ENCODE measurements at places on chromosomes 5 and 9.

DNA sequence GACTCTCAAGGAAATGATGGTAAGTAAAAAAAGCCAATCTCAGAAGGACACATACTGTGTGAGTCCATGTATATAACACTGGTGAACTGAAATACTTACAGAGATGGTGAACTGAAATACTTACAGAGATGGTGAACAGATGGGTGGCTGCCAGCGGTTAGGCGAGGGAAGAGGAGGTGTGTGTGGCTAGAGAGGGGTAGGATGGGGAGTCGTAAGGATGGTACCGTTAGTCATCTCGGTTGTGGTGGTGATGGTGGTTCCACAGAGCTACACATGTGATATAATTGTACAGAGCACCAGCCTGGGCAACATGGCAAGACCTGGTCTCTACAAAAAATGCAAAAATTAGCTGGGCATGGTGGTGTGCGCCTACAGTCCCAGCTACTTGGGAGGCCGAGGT lies 113.6 kb upstream of the RAPGEF1 start:
- DNase-seq: no peak

GRCh38 chr9:121225240-121225639 lies 23.6 kb upstream of the RAB14 start:
- no peak for DNase-seq

GRCh38 chr9:130174025-130174424 lies 1.8 kb downstream of the NCS1 start:
- no peak for DNase-seq

- no peak for DNase-seq
These were observed 92.0 kb upstream of the RAI14 start for GRCh38 chr5:34563931-34564709.

DNA sequence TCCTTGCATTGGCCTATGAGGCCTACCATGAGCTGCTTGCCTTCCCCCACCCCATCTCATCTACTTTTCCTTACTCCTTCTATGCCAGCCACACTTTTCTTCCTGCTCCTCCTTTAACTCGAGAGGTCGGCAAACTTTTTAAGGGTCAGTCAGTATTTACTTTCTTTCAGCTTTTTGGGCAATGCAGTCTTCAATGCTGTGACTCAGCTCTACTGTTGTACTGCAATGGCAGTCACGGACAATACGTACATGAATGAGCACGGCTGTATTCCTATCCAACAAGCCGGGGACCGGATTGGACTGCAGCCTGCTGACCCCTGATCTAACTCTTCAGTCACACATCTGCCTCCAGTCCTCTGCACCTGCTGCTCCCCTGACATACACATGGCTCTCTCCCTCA lies 602 bp upstream of the ACTL7A start:
- DNase-seq: no peak

GRCh38 chr5:41154491-41154890 lies 58.8 kb downstream of the C6 start:
- no peak for DNase-seq

GRCh38 chr5:150361301-150361700 lies 3.8 kb downstream of the TCOF1 start:
- DNase-seq: no peak

DNA sequence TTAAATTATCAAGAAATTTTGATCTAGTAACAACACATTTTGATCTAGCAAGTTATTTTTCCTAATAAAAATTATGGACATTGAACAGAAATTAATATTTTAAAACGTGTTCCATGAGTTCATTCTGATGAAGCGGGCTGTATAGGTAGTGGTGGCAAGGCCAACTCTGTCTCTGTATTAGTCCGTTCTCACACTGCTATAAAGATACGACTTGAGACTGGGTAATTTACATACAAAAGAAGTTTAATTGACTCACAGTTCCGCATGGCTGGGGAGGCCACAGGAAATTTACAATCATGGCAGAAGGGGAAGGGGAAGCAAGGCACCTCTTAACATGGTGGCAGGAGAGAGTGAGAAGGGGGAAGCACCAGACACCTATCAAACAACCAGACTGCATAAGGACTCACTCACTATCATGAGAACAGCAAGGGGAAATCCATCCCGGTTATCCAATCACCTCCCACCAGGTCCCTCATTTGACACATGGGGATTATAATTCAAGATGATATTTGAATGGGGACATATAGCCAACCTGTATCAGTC lies 61.2 kb downstream of the TMEM232 start:
- no peak for DNase-seq

DNA sequence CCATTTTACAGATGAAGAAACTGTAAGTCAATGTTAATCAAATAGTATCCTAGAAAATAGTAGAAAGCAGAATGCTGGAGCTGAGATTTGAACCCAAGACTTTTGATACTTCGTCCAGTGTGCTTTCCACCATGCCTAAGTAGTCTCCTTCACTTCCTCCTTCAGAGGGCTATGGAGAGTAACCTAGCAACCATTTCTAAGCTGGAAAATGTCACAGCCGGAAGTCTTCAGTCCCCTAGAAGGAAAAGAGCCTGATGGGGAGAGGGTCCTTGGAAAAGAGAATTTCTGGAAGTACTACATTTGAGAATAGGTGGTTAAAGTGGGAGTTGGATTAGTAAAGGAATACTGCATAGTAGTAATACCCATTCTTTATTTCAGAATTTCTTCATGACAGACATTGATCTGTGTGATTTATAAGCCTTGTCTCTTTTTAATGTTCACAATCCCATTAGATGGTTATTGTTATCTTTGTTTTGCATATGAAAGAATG lies 32.7 kb downstream of the PCDHAC2 start:
- no peak for DNase-seq

DNA sequence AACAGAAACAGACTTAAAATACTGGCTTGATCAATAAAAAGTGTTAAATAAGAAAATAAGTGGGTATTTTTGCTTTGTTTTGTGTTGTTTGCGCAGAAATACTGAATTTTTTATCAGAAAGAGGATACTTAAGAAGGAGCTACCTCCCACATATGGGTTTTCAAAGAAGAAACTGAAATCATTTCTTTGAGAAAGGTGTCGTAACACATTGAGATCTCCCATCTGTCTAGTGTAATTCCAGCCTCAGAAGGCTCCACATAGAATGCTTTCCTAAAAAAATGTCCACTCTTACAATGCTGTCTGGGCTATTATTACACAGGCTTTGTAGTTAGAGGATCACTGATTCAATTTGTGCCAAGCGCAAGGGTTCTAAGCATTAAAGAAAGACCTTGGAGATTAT lies 226.2 kb downstream of the EPB41L4A start:
- DNase-seq: no peak

- no peak for DNase-seq
These were observed 518 bp downstream of the SPRY4 start for GRCh38 chr5:142324136-142324870.

DNA sequence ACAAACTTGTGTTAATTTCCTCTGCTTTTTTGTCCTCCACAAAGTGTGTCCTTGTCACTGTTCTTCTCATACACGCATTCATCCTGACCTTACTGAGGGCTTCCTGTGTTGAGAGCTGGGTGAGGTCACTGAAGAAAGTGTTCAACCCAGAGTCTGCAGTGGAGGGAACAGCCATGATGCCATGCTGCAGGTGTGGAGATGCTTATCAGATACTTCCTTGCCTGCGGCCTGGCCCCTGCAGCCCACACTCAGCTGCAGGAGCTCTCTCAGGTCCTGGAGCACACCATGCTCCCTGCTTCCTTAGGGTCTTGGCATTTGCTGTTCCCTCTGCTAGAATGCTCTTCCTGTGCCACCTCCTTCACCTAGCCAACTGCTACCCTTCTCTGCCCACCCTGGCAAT lies 108.1 kb upstream of the SPRY4 start:
- DNase-seq: no peak

DNA sequence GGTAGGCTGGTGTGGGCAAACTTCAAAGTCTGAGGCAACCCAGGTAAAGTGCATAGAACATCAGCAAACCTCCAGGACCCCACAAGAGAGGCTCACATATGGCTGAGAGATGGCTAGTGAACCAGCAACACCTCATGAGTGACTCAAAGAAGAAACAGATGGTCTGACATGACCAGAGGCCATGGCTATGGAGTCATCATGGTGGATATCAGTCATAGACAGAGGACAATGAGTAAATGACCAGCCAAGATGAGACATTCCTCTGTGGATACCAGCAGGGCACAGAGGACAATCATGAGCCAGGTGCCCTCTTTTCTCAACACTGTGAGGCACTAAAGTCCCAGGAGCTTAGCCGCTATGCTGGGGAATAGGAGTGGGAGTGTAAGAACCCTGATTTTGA lies 180.8 kb downstream of the RASEF start:
- no peak for DNase-seq

GRCh38 chr5:64164166-64164565 lies 1.5 kb upstream of the RNF180 start:
- no peak for DNase-seq

DNA sequence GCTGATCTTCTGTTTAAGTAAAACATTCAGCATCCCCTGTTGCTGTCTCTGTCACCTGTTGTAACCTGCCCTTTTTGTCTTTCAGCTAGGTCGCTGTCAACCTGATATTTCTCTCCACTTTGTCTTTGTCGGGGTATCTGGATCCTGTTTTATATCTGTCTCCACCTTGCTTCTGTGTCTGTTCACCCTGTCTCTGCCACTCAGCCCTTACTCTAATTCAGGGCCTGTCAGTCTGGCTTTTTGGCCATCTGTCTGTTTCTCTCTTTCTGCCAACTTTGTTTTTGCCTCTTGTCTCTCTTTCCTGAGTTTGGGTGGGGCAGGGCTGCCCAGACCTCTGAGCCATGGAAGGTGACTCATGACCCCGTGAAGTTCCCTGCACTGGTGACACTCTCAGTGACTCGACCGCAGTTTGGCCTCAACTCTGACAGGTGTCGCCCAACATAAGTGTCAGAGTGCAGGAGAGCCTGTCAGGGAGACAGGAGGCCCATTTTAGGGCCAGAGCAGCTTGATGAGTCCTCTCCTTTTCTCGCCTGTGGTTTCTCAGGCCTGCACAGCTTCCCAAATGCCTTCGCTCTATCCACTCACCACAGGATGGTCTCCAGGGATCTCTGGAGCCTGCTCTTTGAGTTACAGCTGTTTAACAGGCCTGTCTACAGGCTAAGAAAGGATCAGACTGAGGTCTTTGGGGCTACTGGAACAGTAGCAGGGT lies 868 bp downstream of the ZBTB43 start:
- no peak for DNase-seq

DNA sequence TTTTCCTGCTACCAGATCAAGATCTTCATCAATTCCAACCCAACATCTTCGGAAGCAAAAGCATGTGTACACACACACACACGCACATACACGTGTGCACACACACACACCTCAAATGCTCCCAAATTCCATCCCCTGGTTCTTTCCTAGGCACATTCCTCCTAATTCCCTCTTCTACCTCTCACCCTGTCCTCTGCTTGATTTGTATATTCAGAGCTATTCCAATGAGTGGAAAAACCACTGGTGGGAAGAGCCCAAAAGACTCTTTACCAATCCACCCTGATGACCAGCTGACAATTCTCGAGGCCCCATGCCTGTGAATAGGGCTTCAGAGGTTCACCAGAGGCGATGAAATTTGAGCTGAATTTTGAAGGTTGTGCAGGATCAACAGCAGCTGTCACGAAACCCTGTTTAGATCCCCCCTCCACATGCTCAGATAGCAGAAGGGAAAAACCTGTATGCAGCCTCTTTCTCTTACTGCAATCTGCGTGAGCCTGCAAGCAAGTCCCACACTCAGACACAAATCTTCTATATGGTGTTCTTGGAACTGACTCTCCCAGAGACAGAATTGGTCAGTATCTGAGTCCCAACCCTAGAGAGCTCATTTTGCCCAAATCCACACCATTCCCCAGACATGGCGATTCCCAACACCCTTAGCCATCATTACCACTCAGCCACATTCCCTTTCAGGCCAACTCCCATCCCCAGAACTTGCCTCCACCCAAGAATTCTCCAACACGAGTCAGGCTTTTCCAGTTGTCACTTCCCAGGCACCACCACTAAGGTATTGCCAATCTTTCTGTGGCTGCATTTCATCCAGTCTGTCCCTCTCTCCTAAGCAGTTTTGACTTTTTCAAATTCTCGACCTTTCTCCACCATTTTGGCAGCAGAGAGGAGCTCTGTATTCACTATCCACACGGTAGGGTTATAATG lies 4.3 kb upstream of the TRIO start:
- DNase-seq: no peak

DNA sequence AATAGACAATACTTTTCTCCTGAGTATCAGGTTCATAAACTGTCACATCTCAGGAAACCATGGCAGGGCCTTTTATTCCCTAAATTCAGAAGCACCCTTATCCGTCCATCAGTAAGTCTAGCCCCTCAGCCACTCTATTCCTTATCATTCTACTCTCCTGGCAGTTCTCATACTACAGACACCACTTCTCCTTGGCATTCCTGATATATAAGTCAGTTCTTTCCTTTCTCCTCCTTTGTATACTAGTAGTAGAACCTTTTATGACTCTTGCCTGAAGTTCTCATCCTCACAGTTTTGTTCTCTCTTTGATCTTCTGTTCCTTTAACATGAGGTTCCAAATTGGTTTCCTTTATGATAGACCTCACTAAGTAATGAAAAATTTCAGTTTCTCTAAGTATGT lies 29.3 kb downstream of the GRAMD2B start:
- DNase-seq: no peak

DNA sequence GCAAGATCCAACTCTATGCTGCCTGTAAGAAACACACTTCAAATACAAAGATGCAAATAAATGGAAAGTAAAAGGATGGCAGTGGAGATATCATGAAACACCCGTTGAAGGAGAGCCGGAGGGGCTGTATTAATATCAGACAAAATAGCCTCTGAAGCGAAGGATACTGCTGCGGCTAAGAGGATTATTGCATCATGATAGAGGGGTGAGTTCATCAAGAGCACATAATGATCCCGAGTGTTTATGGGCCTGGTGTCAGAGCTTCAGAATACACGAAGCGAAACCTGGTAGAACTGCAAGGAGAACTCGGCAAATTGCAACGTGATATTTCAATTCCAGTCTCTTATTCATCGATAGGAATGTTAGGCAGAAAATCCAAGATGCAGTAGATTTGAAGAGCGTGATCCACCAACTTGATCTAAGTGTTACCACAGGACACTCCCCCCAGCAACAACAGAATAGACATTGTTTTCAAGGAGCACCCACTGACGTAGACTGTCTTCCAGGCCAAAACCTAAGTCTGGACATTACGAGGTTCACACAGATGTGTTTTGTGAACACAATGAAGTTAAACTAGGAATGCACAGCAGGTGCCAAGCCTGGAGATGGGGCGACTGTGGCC lies 27.7 kb upstream of the QSOX2 start:
- no peak for DNase-seq

- no peak for DNase-seq
These were observed 62.4 kb upstream of the FSD1L start for GRCh38 chr9:105385381-105385985.

DNA sequence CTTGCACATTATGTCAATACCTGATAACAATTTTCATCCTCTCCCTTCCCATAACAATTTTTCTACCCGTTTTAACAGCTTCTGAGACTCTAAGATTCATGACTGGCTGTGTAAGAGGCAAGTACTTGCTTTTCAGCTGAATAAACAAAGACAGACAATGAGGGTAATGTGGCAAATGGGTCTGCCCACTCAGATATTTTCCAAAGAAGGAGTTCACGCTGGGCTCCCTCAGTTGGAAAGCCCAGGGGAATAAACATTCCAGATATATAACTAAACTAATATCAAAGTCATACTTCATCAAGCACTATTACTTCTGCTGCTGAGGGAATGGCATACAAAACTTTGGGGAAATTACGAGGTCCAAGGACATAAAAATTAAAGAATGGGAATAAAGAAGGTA lies 24.4 kb downstream of the MEGF9 start:
- DNase-seq: no peak

Data from right renal cortex interstitium (tissue), 3 donors.